Chondrocyte (in vitro differentiated cells): ENCODE measurements at places on chromosomes 7 and 10. TPM values are rescaled to one million over a fixed set of nuclear protein-coding genes. Genes with fewer than 3 reads are reported as not detected.

The CALML3 gene
- total RNA-seq = not detected in 3 replicates

DNA sequence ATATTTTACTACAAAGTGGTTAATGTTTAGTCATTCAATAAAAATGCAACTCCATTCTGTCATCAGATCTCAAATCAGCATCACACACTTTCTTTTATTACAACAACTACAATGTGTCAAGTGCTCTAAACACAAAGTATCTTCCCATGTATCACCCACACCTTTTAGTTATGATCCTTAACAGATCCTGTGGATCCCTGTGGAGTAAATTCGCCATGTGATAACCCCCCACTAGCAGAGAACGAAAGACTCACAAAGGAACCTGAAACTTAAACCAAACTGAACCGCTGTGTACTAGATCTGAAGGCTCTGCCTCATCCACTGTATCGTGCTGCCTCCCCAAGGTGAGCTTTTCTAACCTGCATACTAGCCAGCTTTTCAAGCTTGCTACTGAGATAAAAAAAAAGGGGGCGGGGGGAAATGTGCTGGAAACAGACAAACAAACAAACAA, 1.7 kb downstream of the DPY19L1 start:
- H3K27ac ChIP-seq = peak overlapping the region; percentile 96
- DNase-seq = no peak
- H3K4me3 ChIP-seq = peak overlapping the region; percentile 97
- no peaks in the 10 kb centered on the region for H3K27me3 ChIP-seq
- peaks cover 34% of the 10 kb centered on the region for H3K4me1 ChIP-seq

The CYP2C19 gene
- total RNA-seq = 0.12 to 0.31 TPM in 2 of 3 replicates, not detected in the other

DNA sequence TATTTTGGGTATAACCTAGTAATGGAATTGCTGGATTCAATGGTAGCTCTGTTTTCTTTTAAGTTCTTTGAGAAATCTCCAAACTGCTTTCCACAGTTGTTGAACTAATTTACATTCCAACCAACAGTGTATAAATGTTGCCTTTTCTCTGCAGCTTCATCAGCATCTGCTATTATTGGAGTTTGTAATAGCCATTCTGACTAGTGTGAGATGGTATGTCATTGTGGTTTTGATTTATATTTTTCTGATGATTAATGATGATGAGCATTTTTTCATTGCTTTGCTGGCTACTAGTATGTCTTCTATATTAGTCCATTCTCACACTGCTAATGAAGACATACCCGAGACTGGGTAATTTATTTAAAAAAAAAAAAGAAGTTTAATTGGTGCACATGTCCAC, 248.6 kb upstream of the MAGI2 start:
- no peaks in the 10 kb centered on the region for H3K36me3 ChIP-seq
- DNase-seq = no peak
- no peak overlapping the region for H3K27ac ChIP-seq
- H3K27me3 ChIP-seq = no peaks in the 10 kb centered on the region

The C7orf33 gene
- total RNA-seq = not detected in 3 replicates

- peak overlapping the region; percentile 96 for H3K27ac ChIP-seq
- H3K27me3 ChIP-seq = no peaks in the 10 kb centered on the region
- H3K4me1 ChIP-seq = peaks cover 73% of the 10 kb centered on the region
- no peak overlapping the region for H3K4me3 ChIP-seq
- H3K36me3 ChIP-seq = peaks cover 13% of the 10 kb centered on the region
Observed at GRCh38 chr7:130886438-130887135, 152.6 kb upstream of the KLF14 start.

The BUB3 gene
- 69.8 to 74.1 TPM (median 71.9 TPM) in 3 replicates for total RNA-seq

DNA sequence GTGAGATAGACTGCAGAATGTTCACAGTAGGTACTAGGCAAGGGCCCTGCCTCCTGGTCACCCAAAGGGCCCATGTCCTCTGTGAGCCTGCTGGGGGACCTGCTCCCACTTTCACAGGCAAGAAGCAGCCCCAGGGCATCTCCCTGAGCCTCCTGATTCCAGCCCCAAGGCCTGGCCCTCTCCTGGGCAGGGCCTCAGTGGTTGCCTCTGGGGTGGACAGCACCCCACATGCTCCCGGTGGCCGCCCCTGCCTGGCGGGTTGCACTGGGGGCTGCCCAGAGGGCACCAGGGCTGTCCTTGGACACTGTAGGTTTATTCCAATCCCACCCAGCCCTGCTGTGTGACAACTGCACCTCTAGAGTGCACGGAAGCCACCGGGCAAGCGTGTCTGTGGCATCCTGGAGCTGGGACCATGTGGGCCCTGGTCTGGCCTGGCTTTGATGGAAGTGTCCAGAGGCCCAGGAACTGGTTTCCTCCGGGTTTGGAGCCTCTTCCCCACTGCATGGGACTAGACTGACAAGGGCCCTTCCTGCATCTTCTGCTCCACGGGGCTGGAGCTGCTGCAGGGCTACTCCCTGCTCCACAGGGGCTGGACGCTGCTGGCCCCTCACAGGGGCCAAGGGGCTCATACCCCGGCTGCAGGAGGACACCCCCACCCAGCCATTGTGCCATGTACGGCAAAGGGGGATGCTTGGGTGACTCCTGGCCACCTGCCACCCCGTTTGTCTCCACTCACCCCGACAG, 25.0 kb upstream of the SYCE1 start:
- peaks cover 30% of the 10 kb centered on the region for H3K27me3 ChIP-seq
- no peaks in the 10 kb centered on the region for H3K36me3 ChIP-seq
- no peaks in the 10 kb centered on the region for H3K4me1 ChIP-seq
- H3K27ac ChIP-seq = no peak overlapping the region
- H3K4me3 ChIP-seq = no peak overlapping the region
- no peak for DNase-seq

DNA sequence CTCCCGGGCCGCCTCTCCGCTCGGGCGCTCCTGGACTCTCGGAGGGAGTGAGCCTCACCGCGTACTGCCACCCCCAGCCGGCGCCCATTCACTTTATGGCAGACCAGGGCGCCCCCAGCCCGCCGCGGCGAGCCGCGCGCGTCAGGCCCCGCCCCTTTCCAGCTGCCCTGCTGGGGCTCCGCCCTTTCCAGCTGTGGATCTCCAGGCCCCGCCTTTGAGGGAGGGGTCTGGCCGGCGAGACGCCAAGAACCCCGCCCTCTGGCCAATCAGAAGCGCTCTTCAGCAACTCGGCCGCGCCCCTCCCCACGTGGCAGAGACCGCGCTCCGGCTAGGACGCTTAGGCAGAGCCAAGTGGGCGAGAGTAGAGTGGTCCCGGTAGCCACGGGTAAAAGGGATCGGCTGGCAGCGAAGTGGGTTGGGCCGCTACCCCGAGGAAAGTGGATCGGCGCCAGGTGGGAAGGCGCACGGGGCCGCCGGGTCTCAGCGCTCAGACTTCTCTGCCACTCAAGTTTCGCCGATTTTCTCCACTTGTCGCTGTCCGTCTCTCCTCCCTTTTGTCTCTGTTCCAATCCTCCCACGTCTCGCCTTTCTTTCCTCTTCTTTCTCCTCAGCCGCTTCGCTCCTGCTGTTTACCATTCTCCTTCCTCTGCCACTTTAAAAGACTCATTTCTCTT, at the start of gene PITX3:
TSS of gene PITX3 (minus strand) at position 69 of the 674 bp plus-strand sequence. CDS start 9,432 bp downstream, outside the sequence.
- peaks cover 22% of the 10 kb centered on the region for H3K27me3 ChIP-seq
- DNase-seq = peak; percentile 95
- peaks cover 27% of the 10 kb centered on the region for H3K4me1 ChIP-seq
- no peaks in the 10 kb centered on the region for H3K36me3 ChIP-seq
- H3K4me3 ChIP-seq = peak within 1 kb of the TSS; percentile 80

The ATOH7 gene
- total RNA-seq = not detected in 3 replicates

The GOLGA7B gene
- 0.12 to 0.27 TPM (median 0.13 TPM) in 3 replicates for total RNA-seq

GRCh38 chr10:103072276-103072675, 120.8 kb downstream of the NT5C2 start:
- H3K27me3 ChIP-seq = no peaks in the 10 kb centered on the region
- H3K27ac ChIP-seq = no peak overlapping the region
- DNase-seq = no peak
- H3K4me3 ChIP-seq = no peak overlapping the region
- peaks cover 14% of the 10 kb centered on the region for H3K4me1 ChIP-seq
- H3K36me3 ChIP-seq = peaks cover 40% of the 10 kb centered on the region

DNA sequence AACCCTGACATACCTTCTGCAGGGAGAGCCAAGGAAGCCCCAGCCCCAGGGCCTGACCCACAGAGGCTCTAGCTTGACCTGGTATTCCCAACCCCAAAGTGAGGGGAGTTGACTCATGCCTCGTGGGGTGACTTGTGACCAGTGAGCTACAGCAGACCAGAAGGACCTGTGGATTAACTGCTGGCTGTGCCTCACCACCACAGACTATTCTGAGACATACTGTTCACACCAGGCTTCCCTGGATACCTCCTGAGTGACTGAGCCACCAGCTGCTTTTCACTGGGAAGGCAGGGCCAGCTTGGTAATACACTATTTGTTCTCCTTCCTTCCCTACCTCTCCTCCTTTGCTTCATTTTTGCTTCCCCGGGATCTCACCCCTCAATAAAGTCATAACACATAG, 7.3 kb downstream of the PLXNA4 start:
- no peak overlapping the region for H3K27ac ChIP-seq
- H3K27me3 ChIP-seq = peaks cover 4% of the 10 kb centered on the region
- no peak for DNase-seq
- H3K4me3 ChIP-seq = no peak overlapping the region

The OR6B1 gene
- not detected in 3 replicates for total RNA-seq

The MYOZ1 gene
- total RNA-seq = 4.2 to 18.4 TPM (median 5.2 TPM) in 3 replicates

DNA sequence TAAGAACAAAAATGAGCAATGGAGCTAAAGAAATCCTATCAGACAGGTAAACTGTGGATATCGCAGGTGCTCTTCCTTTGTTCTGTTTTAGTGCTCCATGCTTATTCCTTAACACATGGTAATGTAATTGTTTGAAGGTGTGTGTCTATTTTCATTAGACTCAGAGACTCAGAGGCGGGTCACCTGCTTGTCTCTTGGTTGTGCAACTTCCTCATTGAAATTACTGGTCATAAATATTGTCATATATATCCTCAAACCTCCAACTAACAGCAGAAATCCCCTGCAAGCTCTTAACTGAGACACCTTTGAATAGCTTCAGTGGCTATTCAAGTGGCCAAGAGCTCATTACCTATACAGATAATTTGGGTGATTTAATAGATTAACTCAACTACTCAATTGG, 177.2 kb downstream of the PTN start:
- peaks cover 21% of the 10 kb centered on the region for H3K4me1 ChIP-seq
- DNase-seq = no peak
- no peak overlapping the region for H3K4me3 ChIP-seq
- no peaks in the 10 kb centered on the region for H3K36me3 ChIP-seq

- peaks cover 38% of the 10 kb centered on the region for H3K4me1 ChIP-seq
- DNase-seq = no peak
- H3K27ac ChIP-seq = no peak overlapping the region
- no peaks in the 10 kb centered on the region for H3K36me3 ChIP-seq
- H3K4me3 ChIP-seq = no peak overlapping the region
Observed at GRCh38 chr7:22385326-22385725, 28.4 kb upstream of the RAPGEF5 start.

- peaks cover 10% of the 10 kb centered on the region for H3K4me1 ChIP-seq
- no peak for DNase-seq
- H3K4me3 ChIP-seq = no peak overlapping the region
- H3K36me3 ChIP-seq = no peaks in the 10 kb centered on the region
- no peak overlapping the region for H3K27ac ChIP-seq
Observed at GRCh38 chr7:100485471-100485876, 1.7 kb downstream of the NYAP1 start.

- H3K36me3 ChIP-seq = peaks cover 3% of the 10 kb centered on the region
- no peak overlapping the region for H3K4me3 ChIP-seq
- H3K27ac ChIP-seq = no peak overlapping the region
Observed at GRCh38 chr7:66211429-66211828, 6.3 kb downstream of the TPST1 start.

DNA sequence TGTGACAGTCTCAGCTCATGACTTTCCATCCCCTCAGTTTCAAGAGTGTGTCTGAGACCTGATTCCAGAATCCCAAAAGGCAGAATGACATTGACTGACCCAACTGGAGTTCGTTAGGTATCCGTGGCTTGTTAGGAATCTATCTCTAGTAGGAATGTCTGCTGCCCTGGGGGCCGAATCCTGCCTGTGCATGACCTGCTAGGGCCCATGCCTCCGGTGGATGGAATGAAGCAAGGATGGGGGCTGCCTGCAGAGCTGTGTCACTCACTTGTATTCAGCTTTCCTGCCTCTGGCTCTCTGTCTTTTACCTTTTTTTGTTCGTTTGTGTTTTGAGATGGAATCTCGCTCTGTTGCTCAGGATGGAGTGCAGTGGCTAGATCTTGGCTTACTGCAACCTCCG, 129.5 kb downstream of the SDK1 start:
- no peak overlapping the region for H3K27ac ChIP-seq
- no peaks in the 10 kb centered on the region for H3K27me3 ChIP-seq
- H3K4me3 ChIP-seq = no peak overlapping the region
- H3K36me3 ChIP-seq = no peaks in the 10 kb centered on the region

DNA sequence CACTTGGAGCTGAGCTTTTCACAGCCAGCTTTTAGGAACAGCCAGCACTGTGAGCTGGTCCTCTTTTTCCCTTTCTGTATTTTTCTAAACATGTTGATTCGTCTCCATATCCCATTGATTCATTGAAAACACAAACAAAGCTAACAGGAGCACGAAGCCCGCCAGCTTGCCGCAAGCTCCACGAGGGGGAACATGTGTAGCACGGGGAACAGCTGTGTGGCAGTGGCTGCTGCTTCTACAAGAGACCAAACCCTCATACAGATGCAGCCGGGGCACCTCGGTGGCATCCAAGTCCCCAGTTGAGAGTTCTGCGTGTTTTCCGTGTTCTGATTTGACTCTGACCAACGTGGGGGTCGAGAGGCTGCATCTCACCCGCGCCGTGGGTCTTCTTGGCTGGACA, 80.8 kb upstream of the SH2B2 start:
- peaks cover 29% of the 10 kb centered on the region for H3K36me3 ChIP-seq
- H3K27me3 ChIP-seq = no peaks in the 10 kb centered on the region
- DNase-seq = no peak
- H3K4me3 ChIP-seq = no peak overlapping the region
- no peak overlapping the region for H3K27ac ChIP-seq

DNA sequence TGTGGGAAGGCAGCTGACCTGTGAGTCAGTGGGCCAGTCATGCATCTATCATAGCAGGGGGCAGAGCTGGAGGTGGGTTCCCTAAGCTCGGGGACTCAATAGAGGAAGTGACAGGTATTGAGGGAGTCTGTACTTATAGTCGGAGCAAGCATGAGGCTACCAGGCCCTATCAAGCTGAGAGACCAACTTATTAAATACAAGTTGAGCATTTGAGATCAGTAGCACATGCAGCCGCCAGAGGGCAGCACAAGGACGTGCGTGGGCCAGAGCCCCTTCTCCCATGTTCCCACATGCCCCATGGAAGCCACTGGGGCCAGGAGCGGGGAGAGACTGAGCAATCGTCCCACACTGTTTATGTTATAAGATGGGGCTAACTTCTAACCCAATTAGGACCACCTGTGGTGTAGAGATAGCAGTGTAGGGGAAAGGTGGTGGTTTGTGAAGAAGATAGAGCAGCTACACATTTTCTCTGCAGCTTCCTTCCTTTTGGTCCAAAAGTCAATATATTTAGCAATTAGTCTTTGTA, 13.0 kb upstream of the STK31 start:
- no peak for DNase-seq
- no peaks in the 10 kb centered on the region for H3K4me1 ChIP-seq
- no peak overlapping the region for H3K4me3 ChIP-seq
- no peak overlapping the region for H3K27ac ChIP-seq
- peaks cover 8% of the 10 kb centered on the region for H3K36me3 ChIP-seq
